ENCODE measurements at places on chromosomes 7 and 10.

DNA sequence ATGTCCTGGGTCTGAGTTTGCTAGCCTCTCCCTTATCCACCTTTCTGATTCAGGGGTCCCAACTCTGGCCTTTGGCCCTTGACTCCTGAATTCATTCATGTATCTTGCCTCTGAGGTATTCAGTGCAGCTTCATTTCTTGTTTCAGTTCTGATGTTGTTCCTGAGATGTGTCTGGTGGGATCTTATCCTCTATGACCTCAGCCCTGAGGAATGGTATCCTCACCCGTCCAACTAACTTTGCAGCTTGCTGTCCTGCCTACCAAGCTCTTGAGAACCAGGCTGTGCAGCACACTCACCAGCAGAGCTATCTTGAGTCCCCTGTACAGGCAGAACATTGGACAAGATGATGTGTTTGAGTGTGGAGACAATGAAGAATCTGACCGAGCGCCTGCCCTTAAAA lies 13.8 kb downstream of the SUFU start:
- peak; percentile 44 for DNase-seq

GRCh38 chr7:134856091-134856490 lies 76.7 kb downstream of the CALD1 start:
- DNase-seq: no peak

GRCh38 chr7:73606801-73607691 lies 17.3 kb downstream of the MLXIPL start:
- peak; percentile 73 for DNase-seq

DNA sequence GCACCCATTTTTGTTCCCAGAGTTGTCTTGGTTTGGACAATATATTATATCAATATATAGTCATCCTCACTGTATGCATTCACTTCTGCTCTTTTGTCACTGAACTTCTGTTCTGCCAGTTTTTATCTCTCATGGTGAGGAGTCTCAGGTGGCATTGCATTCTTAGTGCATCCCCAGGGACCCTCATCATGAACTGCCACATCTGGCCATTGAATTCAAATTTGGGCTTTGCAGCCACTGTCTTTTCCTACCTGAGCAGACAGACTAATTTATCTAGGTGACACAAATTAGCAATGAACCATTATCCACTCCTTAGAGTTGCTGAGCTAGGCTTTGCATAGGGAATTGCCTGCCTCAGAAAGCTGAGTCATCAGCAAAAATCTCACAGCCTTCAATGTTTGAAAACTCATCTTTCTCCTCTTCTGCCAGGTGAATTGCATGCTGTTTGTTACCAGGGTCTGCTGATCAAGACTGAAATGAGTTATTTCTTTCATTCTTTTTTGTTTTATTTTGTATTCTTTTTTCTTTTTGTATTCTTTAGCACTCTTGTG lies 316.8 kb upstream of the MTPN start:
- DNase-seq: no peak

- DNase-seq: no peak
Measured at GRCh38 chr7:24777806-24778205, 20.5 kb upstream of the GSDME start.

- no peak for DNase-seq
Measured at GRCh38 chr7:134388336-134389019, 70.4 kb downstream of the AKR1B1 start.

GRCh38 chr10:17453373-17454091 lies 863 bp downstream of the ST8SIA6 start:
- DNase-seq: peak; percentile 62

DNA sequence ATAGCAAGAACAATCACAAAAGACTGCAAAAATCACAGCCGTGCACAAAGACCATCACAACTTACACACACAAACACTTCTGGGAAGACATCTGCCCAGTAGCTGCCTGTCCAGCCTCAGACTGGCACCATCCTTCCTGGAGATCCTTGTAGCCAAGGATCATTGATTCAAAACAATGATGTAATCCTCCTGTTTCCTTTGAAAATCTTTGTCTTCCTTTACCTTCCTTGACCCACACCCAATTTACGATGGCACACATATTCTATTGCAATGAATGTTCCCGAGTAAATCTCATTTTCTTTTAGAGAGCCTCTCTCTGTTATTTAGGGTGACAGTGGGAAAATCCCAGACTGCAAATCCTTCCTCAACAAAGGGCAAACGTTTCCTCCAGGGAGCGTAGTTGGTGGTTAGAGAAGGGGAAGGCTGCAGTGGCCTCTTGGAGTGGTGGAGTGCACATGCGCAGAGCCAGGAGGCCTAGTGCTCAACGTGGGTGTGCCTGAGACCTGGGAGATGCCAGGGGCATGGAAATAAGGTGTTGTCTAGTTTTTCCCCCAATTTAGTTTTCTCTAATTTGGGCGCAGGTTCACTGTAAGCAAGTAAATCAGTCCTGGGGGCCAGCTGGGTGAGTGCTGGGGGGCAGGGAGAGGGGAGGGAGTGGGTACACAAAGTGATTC lies 3.1 kb upstream of the INPP5A start:
- DNase-seq: no peak

- no peak for DNase-seq
Measured at GRCh38 chr7:104793066-104793465, 220.9 kb upstream of the KMT2E start.

DNA sequence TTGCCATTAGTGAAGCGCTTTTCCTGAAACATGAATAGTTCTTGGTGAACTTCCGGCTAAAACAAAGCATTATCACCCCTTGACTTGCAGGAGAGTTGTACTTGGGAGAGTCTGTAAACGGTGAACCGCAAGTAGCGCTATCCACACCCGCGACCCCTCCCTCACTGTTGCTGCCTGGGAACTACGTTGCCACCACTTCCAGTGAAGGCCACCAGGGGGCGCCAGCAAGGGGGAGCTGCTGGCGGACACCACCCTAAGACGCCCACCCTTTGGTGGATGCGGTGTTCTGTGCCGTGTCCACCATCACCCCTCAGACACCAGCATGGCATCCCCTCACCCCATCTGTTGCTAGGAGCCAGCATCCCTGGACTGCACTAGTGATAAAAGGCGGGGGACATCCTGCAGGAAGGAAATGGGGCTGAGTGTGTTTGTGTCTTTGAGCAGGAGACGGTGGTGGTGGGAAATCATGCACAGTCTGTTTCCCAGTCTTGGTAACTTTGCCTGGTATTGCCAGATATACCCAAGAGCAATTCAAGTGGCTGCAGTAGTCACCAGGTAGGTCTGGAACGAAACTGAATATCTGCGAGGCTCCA lies 298.2 kb downstream of the FRMD4A start:
- DNase-seq: peak; percentile 16

- peak; percentile 93 for DNase-seq
Measured at GRCh38 chr7:6385110-6385781, 62.5 kb downstream of the DAGLB start.

All from astrocyte of the hippocampus (primary cell).